Stimulated activated CD4-positive, alpha-beta T cell treated with anti-CD3 and anti-CD28 coated beads, Interleukin-4, amount 100 ng/mL, for 4 hours (primary cell): ENCODE measurements at places on chromosomes 1 and 21.

- DNase-seq = no peak
Measured at GRCh38 chr1:180931529-180931928, 18.8 kb downstream of the KIAA1614 start.

GRCh38 chr1:113041569-113042284, 31.3 kb upstream of the LRIG2 start:
- no peak for DNase-seq

- no peak for DNase-seq
Measured at GRCh38 chr21:41111681-41112080, 56.3 kb upstream of the BACE2 start.

DNA sequence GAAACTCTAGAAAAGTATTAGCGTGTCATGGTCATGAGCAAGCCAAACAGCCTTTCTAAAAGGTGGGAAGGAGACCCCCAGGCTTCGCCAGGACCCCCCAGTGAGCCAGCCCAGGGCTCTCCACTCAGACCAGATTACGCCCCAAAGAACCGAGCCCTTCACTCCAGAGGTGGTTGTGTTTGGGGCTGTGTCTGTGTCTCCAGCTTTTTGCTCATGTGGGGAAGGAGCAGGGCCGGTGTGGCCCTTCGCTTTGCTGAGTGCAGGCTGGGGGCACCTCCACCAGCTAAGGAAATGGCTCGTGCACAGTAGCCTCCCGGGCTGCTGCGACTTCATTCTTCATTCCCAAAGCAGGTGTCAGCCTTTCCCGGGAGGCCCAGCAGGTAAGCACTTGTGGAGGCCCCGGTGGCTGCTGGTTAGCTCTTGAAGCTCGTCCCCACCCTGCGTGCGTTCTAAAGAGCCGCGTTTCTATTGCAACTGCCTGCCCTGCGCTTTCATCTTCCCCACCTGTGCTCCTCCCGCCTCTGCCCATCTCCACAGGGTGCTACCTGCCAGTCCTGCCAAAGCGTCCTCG, 531 bp downstream of the TSPEAR start:
- DNase-seq = no peak

- DNase-seq = no peak
Measured at GRCh38 chr21:34844924-34845238, 176.1 kb downstream of the CLIC6 start.
